ENCODE measurements at places on chromosomes 7 and 10.

DNA sequence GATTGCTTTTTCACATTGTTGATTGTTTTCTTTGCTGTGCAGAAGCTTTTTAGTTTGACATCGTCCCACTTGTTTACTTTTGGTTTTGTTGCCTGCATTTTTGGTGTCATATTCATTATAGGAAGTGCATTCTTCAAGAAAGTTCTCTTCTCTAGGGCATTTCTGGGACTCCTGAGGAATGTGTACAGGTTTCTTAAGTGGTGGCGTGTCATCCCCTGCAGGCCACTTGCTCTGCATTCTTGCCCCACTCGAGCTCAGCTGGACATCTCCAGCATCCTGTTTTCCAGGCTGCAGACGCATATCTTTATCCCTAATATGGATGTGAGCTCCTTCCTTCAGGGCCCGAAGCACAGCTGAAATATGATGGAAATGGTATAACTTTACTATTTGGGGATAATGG lies 255.6 kb upstream of the HABP2 start:
- DNase-seq, result no peak

GRCh38 chr7:124171068-124171467 lies 138.2 kb upstream of the TMEM229A start:
- DNase-seq, result no peak

DNA sequence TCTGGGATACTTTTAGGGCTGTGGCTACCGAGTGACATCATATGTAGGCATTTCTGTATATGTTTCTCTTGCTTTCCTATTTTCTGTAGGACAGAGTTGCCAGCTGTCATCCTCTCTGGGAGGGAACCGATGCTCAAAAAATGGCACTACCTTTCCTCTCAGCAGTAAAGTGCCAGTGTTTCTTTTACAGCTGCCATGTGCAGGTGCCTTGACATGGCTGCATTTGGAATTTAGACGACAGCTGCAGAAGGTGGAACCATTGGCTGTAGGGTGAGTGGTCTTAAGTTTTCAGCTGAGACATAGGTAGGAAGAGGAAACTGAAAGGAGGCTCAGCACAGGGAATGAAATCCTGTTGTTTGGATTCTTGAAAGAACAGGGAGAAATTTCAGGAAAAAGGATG lies 20.2 kb upstream of the RPA3 start:
- no peak for DNase-seq

- DNase-seq, result no peak
Observed at GRCh38 chr7:25802473-25802872, 349.5 kb upstream of the NFE2L3 start.

- DNase-seq, result no peak
Observed at GRCh38 chr7:33062023-33062781, at the start of gene NT5C3A. Gene NT5C3A, minus strand, starts transcription at chr7:33062776. Its CDS starts 71 bp downstream, at chr7:33062705.

DNA sequence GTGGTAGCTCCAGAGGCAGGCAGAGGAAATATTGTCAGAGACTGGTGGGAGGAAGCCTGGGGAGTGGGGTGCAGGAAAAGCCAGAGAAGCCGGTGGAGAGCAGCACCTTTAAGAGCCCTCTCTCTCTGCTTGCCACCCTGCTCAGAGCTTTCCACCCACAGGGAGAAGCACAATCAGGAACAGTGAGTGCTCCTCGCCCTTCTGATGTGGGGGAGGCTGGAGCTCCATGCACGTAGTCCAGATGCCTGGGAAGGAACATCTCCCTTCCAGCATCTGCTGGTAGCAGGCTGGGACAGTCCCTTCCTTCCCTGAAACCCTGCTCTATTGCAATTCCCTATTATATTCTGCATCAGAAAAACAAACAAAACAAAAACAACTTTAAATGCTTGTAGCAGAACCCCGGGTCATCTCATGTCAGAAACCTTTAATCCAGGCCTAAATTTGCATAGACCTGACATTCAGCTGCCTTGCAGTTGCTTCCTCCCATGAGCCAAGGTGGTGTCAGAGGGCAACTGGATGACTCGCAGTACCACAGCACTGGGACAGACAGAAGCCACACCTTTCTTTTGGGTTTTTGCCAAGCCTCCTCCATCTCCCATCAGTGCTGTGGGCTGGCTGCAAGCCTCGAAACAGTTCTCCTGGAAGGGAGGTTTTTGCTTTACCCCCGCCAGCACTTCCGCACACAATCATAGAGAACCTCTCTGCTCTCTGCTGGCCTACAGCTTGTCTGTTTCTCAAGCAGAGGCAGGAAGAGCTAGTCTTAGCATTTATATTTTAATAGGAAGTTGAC lies 13.1 kb downstream of the AVPI1 start:
- DNase-seq, result no peak

DNA sequence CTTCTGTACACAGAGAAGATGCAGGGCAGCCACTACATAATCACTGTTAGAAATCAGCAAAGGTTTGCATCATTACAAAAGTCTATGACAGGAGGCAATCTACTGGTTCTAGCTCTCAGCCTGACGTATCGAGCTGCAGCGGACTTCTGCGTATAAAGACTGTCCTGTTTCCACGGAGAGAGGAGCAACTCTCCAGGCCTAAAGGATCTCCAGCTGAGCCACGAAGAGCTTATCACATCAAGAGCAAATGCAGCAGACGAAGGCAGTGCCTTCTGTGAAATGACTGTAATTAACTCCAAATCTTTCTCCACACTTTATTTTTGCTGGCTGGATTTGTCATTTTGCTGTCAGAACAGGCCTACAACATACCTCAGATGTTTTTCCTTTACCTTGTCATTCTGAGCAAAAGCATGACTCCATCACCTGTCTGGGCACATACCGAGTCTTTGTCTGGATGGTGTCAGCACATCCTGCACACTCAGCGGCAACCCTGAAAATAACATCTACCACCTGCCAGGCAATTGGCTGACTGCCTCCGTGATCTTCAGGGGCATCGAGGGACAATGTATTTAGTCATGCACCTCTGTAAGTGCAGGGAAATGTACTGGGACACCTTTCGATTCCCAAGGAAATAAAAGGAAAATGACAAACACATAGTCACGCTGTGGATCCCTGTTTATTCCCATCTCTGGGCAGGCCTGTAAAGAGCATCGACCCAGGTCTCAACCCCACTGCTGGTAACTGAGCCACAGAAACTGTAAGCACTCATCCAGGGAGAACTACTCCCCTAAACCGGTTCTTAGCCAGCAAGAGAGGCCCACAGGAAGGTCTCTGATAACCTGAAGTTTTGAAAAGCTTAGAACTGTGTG lies 26.3 kb upstream of the SH3PXD2A start:
- no peak for DNase-seq

GRCh38 chr7:88826222-88826621 lies 30.7 kb upstream of the TEX47 start:
- no peak for DNase-seq

GRCh38 chr7:40276061-40276460 lies 141.3 kb downstream of the SUGCT start:
- no peak for DNase-seq

DNA sequence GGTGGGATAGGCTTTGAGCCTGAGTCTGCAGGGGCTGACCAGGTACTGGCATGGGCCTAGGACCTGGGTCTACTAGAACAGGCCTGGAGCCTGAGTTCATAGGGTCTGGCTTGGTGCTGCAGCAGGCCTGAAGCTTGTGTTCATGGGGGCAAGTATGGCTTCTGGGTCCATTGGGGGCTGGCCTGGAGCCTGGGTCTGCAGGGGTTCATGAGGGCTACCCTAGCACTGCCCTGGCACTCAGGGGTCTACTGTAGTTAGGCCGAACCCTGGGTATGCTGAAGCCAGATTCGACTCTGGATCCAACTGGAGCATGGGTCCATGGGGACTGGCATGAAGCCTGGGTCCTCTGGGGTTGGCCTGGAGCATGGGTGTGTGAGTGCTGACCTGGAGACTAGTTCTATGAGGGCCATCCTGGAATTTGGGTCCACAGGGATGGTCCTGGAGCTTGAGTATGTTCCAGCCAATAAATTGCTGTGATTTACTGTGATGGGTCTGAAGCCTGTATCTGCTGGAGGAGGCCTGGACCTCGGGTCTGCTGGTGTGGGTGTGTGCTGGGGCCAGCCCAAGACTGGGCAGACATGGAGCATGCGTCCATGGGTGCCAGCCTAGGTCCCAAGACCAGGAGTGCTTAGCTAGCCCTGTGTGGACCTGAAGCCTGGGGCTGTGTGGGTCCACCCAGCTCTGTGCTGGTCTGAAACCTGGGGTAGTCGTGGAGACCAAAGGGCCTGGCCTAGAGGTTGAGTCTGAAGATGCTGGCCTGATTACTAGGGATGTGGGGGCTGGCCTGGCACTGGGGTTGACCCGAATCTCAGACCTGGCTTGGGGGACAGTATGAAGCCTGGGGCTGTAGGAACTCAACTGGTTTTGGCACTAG lies 235.5 kb downstream of the NXPH1 start:
- DNase-seq, result no peak

GRCh38 chr10:70132098-70133029 lies at the start of gene AIFM2:
Gene AIFM2, minus strand, starts transcription at chr10:70132825. Its CDS starts 8,741 bp downstream, at chr10:70124084.
- no peak for DNase-seq

DNA sequence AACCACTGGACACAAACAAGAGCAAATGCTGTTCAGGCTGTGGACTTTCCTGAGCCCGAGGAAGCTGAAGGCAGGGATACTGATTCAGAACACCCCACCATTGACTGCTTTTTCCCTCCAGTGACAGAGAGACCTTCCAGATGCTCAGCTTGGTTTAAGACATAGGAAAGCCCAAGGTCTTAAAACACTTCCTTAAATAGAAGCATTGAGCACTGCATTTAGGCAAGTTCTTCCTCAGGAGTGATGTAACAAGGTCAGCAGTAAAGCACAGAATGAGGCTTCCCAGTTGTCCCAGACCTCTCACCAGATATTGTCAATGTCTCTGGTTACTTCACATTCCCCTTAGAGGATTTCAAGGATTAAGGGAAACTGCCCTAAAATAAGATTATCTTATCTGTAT lies 19.6 kb upstream of the CDCA7L start:
- no peak for DNase-seq

GRCh38 chr10:93319096-93319495 lies 163.0 kb downstream of the MYOF start:
- no peak for DNase-seq

DNA sequence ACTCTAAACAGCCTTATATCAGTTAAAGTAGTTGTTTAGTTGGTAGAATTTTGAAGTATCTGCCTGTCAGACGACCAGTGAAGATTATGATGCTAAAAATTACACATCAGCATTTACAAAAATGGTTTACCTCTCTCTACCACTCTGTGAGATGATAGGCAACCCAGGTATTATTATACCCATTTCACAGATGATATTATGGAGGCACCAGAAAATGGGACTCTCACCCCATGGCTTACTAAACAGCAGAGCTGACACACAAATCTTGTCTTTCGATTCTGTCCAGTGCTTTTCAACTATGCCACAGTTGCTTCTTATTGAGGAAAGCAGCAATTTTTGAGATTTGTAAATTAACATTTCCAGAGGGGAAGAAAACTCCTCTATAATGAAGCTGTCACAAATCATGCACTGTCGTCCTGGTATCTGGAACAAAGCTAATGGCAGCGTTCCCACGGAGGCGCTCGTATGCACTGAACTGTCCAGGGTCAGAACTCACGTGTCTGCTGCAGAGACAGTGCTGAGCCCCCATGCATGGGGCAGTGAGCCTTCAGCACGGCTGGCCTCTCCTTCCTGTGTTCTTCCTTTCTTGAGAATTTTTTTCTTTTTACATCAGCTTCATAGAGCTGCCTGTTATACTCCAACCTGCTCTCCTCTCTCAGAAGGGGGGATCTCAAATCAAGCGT lies 381.1 kb downstream of the SDK1 start:
- no peak for DNase-seq

- DNase-seq, result no peak
Observed at GRCh38 chr10:127486355-127486754, 62.8 kb upstream of the NPS start.

GRCh38 chr7:132244903-132245480 lies 331.3 kb downstream of the PLXNA4 start:
- DNase-seq, result no peak

DNA sequence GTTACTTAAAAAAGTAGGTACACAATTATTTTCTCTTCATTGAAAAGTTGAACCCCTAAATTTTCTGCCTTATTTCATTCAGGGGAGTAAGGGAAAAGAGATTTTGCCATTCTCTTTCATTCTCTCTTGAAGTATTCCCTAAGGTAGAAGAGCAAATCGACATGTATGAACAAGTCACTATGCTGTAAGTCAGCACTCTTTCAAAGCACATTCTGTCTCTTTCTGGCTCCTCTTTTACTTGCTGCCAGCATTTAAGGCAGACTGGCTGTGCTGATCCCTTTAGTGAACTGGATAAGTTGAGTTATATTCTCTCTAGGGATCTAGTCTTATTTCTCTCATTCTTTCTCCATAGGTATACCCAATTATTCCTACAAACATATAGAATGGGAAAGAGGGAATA lies 222.3 kb upstream of the ZWINT start:
- no peak for DNase-seq

DNA sequence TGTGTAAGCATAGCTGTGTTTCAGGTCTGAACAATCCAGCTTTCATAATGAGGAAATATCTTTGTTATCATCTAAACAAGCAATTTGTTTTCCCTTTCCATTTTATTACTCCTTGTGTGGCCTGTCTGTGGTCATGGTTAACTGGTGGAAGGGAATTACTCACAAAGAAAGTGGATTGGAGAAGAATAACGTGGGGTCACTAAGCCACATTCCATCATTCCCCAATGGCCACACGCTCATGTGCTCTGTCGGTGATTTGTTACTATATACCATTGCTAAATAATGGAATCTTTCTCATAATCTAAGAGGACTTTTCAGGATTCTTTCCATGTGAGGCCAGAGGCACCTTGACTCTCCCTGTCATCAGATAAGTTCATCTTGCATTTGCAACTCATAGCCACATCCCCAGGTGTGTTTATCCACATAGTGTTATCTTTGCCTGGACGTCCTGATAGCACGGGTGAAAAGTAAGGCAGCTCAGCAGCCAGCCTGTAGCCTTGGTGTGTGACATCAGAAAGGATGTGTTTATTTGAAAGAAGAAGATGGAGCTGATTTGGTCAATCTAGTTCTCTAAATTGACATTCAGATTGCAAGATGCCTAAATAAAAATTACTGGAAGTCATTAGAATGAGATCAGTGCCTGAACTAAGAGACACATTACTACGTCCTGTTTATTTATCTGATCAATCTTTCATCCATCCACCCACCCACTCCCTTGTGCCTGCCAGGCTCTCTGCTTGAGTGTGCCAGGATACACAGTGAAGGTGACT lies 128.9 kb downstream of the CELF2 start:
- no peak for DNase-seq

- no peak for DNase-seq
Observed at GRCh38 chr10:103448746-103449145, 3.4 kb downstream of the CALHM2 start.

DNA sequence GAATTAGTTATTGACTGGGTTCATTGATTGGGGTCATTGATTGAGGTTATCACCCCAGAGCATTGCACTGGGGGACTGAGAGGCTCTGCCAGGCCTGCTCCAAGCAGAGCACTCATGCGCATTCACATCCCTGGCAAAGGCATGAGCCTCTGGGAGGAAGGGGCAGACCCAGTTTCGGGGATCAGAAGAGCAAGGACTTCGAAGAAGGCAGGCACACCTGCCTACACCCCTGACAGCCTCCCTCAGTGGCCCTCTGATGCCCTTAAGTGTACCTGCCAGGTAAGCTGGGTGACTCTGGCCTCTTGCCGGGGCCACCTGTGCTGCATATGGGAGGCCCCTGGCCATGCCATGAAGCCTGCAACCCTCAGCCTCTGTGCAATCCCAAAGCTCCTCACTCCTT lies 181.1 kb downstream of the PTPN20 start:
- DNase-seq, result no peak

GRCh38 chr7:92644406-92645113 lies 54.4 kb upstream of the FAM133B start:
- no peak for DNase-seq

GRCh38 chr7:20151708-20152456 lies 65.3 kb downstream of the MACC1 start:
- no peak for DNase-seq

- DNase-seq, result no peak
Observed at GRCh38 chr10:102602272-102603045, 41.8 kb upstream of the TRIM8 start.

Measured in CD4-positive, alpha-beta T cell treated with Interleukin-6 at 100 ng/mL for 8 hours (primary cell).